ENCODE measurements at places on chromosomes 12 and 14.
A peak's percentile ranks its signal among the peaks of the same experiment; 100 is the strongest.

DNA sequence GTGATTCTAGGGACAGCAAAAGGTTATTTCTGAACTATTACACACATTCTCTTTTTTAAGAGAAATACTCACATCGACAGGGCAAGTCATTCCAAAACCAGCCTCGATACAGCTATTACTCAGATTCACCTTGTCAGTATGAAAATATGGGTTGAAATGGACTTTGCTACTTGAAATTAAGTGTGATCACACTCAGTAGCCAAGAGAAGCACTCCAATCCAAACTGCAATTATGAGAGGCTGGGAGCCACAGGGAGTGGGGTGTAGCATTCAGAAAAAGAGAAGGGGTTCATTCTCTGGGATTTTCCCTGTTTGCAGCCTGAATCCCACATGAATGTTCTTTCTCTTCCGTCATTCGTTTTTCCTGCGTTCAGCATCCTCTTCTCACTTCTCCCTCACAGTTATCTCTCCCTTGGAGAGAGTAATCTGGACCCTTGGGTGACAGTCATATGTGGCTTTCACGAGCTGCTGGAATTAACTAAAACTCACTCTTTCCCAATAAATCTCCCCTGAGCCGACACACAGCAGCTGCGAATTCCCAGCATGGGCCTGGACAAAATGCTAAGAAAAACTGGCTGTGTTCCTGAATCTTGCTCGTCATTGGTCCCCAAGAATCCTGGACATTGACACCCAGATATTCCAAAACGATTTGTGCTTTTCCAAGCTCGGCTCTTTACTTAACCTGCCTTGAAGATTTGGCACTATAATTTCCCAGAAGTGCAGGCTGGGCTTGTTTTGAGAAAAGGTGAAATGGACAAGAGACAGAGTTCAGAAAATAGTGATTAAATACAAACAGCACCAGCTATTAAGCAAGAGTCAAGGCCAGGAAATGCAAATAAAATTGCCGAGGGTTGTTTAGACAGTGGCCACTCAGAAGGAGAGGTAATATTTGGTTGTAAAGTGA, 199.5 kb upstream of the PLEKHG7 start:
- peak; percentile 70 for DNase-seq

GRCh38 chr12:79818856-79819255, 116.0 kb downstream of the PPP1R12A start:
- DNase-seq: no peak

DNA sequence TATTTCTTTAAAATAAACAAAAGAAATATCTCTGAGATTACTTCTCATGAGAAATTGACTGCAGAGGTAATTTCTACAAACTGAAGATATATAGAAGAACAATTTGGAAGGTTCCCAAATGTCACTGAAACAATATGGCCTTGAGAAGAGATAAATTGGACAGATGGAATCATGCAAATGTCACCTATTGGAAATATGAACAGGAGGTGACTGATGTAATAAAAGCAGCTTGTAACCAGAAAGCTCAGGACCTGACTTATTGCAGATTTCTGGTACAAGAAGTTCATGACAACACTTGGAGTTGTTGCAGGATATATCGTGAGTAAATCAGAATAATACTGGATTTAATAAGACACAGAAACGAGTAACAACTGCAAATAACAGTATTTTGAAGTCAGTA, 93.3 kb upstream of the TRHDE start:
- no peak for DNase-seq

- DNase-seq: no peak
These were observed 59.4 kb downstream of the PPHLN1 start for GRCh38 chr12:42385326-42385841.

GRCh38 chr14:99514552-99515300, 33.5 kb downstream of the CCNK start:
- DNase-seq: no peak

DNA sequence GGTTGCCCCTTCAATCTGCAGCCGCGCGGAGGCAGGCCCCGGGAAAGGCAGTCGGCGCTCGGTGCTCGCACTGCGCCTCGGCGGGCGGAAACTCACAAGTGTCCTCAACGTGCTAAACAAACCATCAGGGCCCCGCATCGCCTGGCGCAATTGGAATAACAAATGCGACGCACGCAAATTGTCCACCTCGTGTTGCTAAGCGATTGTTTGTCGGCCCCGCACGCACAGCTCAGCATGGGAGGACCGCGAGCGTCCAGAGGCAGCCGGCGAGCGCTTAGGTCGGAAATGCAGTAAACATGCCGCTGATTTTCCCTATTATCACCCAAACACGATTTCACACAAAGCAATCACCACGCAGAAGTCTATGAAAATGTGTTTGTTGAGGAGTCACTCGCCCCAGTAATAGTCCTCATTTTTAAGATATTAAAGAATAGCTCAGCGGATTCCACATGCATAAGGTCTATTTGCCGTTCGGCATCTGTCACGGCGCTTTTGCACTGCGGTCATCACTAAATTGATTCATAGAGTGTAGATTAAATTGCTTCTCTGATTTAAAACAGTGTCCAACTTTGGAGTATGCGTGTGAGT, 3.2 kb upstream of the GSC start:
- DNase-seq: no peak

DNA sequence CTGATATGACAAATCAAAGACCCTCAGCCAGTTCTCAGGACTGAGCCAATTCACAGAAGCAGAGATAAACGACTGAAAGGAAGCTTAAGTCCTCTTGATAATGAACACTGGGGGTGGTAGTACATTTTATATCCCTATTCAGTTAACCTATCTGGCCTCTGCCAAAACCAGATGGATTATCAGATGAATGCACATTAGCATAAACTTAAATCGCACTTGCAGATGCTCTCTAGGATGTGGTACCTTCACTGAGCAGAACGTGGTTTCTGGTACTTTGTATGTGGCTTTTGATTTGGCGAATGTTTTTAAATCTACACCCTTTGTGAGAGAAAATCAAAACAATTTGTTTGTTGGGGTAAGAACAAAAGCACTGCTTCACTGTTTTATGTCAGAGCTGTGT, 21.1 kb upstream of the TAS2R14 start:
- DNase-seq: no peak

DNA sequence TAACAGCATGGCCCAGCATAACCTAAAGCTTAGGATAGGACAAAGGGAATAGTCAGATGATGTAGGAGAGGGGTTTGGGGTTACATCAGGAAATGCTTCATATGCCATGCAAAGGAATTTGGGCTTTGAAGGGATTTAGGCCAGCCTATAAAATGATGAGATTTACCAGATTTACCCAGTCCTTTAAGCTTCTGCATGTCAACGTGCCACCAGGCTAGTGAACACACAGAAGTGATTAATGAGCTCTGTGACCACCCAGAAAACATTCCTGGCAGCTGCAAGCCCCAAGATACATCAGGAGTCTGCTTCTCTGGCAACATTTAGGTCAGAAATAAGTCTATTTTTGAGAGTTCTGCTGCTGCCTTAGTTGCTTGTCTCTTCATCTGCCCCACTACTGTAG, 118.3 kb downstream of the LRIG3 start:
- DNase-seq: no peak

DNA sequence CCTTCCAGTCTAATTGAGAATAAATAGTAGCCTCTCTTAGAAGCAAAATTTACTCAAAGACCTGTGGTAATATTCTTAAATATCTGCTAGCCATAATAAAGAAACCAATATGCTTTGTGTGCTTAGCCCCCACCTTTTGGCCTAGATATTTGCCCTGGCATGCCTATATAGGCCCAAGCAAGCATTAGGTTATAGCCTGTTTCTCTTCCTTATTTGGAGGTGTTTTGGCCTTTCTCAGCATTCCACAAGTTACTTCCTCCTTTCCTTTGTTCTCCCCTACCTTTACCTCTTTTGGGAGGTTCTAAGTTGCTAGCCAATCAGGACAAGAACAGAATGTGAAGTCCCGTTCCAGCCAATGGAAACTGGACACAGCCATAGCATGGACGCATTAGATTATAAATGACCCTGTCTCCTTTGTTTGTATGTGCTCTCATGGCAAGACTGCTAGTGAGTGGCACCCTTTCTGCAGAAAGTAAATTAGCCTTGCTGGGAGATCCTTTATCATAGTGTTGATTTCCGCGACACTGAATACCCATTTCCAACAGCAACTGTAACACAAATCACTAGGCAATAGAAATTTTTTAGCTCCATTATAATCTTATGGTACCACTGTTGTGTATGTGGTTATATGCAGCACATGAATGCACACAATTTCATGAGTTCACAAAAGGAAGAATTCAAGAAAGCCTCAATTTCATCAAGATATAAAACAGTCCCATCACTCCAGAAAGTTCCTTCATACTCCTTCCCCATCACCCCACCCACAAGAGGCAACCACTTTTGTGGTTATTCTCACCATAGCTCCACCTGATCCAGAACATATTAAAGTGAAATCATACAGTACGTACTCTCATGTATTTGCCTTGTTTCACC, 37.6 kb downstream of the CEP83 start:
- DNase-seq: no peak

DNA sequence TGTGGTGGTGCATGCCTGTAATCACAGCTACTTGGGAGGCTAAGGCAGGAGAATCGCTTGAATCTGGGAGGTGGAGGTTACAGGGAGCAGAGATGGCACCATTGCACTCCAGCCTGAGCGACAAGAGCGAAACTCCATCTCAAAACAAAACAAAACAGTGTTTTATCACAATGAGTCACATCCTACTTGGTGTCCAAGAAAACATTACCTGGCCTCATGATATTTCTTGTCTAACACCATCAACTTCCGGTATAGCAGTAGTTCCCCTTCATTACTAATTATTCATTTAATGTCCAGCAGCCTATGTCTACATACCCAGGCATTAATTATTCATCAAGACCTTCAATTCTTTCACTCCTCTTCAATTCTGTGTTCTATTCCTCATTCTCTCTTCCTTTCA, 115.5 kb downstream of the CCDC59 start:
- DNase-seq: no peak

- DNase-seq: no peak
These were observed 173.2 kb downstream of the EGLN3 start for GRCh38 chr14:33777681-33778080.

GRCh38 chr12:5562581-5562980, 130.7 kb downstream of the NTF3 start:
- DNase-seq: no peak

- DNase-seq: peak; percentile 96
These were observed 127.6 kb upstream of the NCOR2 start for GRCh38 chr12:124694846-124695497.

- no peak for DNase-seq
These were observed 154.8 kb downstream of the TMTC2 start for GRCh38 chr12:82841487-82841904.

GRCh38 chr12:47032644-47033043, 46.8 kb upstream of the PCED1B start:
- peak; percentile 80 for DNase-seq

DNA sequence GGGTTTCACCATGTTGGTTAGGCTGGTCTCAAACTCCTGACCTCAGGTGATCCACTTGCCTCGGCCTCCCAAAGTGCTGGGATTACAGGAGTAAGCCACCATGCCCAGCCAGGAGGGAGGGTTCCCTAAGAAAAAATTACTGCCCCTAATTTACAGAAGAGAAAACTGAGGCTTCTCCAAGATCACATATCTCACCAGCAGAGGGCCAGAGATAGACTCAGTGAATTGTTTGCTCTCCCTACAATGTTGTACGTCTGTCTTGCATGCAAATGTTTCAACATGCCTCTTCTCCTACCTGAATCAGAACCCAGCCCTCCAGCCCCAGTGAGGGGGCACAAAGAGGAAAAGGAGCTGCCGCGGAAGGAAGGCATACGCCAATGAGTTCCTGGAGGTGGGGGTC, 48.3 kb upstream of the TMEM263 start:
- no peak for DNase-seq

DNA sequence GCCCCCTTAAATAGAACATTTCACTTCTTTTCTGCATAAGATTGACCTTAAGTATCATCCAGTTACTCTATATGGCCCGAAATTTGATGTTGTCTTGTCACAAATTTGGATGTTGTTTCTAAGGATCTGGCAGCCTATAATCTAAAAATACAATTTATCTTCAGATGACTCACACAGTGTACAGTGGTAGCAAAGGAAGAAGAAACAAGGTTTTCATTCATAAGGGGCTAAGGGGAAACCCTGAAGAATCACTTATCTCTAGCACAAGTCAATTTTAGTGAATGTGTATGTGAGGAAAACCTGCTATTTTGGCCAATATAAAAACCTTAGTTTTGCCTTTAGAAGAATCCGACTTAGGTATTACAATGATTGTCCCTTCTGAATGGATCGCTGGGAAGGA, 606.3 kb upstream of the LRFN5 start:
- no peak for DNase-seq

DNA sequence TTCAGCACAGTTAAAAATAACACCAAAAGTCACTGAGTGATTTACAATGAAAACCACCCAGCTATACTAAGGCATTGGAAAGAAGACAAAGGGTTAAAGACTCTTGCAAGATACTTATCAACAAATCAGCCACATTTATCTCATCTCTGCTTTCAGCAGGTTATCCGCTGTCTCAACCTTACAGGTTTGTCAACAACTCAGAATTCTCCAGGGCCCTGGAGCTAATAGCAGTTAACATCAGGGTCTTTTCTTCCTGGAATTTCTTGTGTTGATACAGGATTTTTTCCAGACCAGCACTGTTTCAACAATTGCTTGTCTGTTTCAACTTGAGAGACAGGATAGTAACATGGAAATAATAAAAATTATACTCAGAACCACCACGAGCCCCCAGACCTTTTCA, 3.5 kb downstream of the PKP2 start:
- DNase-seq: no peak

DNA sequence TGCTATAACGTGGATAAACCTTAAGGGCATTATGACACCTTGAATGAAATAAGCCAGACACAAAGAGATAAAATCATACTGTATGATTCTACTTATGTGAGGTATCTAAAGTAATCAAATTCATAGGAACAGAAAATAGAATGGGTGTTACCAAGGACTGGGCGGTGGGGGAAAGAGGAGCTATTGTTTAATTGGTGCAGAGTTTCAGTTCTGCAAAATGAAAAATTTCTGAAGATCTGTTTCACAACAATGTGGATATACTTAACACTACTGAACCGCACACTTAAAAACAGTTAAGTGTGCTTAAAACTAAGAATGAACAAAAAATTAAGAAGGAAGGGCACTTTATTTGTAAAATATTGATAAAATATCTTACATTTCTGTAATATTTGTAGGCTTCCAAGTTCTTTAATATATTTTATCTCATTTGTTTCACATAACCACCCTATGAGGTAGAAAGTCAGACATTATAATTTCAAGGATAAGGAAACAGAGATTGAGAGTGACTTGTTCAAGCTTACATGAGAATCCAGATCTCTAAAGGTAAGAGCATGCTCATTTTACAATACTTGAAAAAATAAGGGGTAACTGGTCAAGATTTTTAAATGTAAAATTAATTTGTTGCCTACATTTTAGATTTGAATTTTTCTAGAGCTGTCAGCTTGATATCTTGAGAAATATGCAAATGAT, 14.9 kb downstream of the LTA4H start:
- DNase-seq: no peak

GRCh38 chr12:103986829-103987228, 21.2 kb downstream of the TDG start:
- peak; percentile 45 for DNase-seq

All from renal cortical epithelial cell (primary cell).